Fibroblast of the aortic adventitia (primary cell): ENCODE measurements at places on chromosomes 2 and 18. TPM values are rescaled to one million over a fixed set of nuclear protein-coding genes. Genes with fewer than 3 reads are reported as not detected.

Gene LRP1B
- 0.36 and 0.74 TPM in 2 replicates for total RNA-seq

Gene SOX11
- 0.54 TPM in 1 of 2 replicates, not detected in the other for total RNA-seq

Gene KCNG2
- not detected in 2 replicates for total RNA-seq

Gene RAB11FIP5
- total RNA-seq: 16.4 and 48.5 TPM in 2 replicates

Gene SPHKAP
- total RNA-seq: 0.09 TPM in 1 of 2 replicates, not detected in the other

Gene POTEI
- not detected in 2 replicates for total RNA-seq

Gene PSTPIP2
- 2.0 and 6.4 TPM in 2 replicates for total RNA-seq

Gene POMC
- total RNA-seq: 0.63 and 7.5 TPM in 2 replicates

Gene NCKAP5
- total RNA-seq: 1.7 and 4.4 TPM in 2 replicates

Gene TMEM200C
- 0.33 and 0.36 TPM in 2 replicates for total RNA-seq

Gene ARL6IP6
- total RNA-seq: 13.6 and 40.3 TPM in 2 replicates

Gene ANKRD29
- total RNA-seq: 6.1 and 17.4 TPM in 2 replicates

Gene LYPD6B
- 0.18 TPM in 1 of 2 replicates, not detected in the other for total RNA-seq

Gene ALKAL2
- 1.3 TPM in 1 of 2 replicates, not detected in the other for total RNA-seq

Gene YES1
- 43.1 and 156 TPM in 2 replicates for total RNA-seq

- no peak for DNase-seq
Measured at GRCh38 chr2:163441603-163442002, 294.2 kb downstream of the FIGN start.

DNA sequence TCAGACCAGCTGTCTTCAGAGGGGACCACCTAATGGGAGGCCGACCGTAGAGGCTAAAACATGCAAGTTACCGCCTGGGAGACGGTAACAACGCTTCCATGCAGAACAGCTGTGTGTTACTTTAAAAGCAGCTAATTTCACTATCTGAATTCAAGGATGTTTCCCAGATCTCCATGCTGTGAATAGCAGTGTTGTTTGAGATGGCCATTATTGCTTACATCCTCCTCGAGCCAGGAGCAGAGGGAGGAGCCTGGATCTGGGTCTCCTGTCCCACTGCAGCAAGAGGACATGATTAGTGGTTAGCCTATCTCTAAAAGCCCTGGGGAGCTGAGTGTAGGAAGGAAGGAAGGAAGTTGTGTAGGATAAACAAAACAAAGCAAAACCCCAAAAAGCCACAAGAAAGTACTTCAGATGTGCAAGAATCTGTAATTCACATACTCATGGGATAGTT, 50.9 kb downstream of the ACTR2 start:
- peak; percentile 28 for DNase-seq

DNA sequence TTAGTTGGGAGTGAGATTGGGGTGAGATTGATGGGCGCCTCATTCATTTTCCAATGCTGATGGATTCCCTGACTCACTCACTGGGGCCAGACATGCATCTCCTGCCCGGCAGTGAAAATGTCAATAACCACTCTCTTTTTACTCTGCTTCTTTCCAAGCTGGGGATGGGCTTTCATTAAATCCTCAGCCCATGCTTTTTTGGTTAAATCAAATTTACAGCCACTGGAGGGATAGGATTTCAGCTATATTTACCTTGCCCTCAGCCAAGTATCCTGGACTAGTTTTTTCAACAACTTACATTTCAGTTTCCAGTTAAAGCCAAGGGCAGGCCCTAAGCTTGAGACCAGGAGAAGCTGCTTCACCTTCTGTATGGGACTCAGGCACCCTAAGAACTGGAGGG, 162.8 kb downstream of the TSN start:
- no peak for DNase-seq

GRCh38 chr2:98825404-98825803, 94.5 kb upstream of the MGAT4A start:
- DNase-seq: no peak

GRCh38 chr18:50080316-50080715, 114.6 kb downstream of the MYO5B start:
- DNase-seq: no peak

- no peak for DNase-seq
Measured at GRCh38 chr2:43146083-43146482, 80.3 kb downstream of the ZFP36L2 start.

DNA sequence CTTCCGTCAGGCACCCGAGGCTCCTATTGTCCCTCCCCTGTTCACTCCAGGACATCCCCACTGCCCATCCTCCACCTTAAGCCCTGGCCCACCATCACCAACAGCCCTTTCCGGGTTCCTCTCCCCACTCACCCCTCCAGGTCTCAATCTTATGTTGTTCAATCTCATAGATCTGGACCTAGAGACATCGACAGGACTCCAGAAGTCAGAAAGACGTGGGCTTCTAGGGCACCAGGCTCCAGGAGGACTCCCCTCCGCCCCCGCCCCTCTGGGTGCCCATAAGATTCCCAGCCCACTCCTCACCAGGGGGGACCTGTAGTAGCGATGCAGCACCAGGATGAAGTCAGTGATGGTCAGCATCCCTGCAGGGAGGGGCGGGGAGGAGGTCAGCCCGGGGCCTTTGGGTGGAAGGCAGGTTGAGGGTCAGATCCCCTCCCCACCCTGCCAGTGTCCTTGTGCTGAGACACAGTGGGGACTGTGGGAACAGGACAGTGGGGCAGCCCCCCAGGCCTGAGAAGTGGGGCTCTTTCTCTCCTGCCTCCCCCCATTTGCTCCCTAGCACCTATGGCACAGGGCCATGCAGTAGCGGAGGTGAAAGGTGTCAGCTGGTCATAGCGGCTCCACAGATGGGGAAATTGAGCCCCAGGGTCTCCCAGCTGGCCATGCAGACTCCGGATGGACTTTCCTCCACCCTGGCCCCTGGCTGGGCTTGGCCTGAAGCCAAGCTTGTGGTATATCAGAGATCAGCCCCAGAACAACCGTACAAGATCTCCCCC, 3.7 kb downstream of the PRKAG3 start:
- DNase-seq: no peak

GRCh38 chr18:48773821-48774220, 176.9 kb downstream of the SMAD7 start:
- DNase-seq: no peak

DNA sequence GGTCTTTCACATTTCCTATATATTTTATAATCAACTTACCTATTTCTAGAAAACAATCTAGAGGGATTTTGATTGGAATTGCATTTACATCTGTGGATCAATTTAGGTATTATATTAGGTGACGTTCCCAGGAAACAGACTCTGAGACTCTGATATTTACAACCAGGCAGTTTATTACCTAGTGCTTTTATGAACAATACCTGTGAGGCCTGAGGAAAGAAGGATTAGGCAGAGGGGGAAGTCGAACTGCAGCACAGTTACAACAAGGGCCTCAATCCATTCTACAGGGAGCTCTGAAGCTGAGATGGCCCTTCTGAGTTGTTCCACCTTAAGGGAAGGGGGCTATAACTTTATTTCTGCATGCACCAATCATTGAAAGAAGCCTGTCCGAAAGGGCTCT, 206.9 kb downstream of the MYO1B start:
- DNase-seq: no peak

DNA sequence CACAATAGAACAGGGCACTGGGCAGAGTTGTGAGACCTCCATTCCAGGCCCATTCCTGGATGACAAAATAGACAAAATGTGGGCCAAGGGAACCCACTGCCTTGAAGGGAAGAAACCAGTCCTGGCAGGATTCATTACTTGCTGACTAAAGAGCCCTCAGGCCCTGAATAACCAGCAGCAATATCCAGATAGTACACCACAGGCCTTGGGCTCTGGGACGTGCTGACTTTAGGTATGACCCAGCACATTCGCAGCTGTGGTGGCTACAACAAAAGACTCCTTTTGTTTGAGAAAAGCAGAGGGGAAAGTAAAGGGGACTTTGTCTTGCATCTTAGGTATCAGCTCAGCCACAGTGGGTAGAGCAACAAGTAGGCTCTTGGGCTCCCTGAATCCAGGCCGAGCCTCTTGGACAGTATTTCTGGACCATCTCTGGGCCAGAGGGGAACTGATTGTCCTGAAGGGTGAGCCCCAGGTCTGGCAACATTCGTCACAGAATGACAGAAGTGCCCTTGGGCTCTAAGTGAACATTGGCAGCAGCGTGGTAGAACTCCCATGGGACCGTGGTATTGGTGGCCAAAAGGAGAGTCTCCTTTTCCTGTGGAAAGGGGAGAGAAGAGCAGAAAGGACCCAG, 89.9 kb upstream of the CD226 start:
- no peak for DNase-seq

GRCh38 chr2:216576616-216577015, 56.6 kb upstream of the IGFBP2 start:
- DNase-seq: no peak

- DNase-seq: no peak
Measured at GRCh38 chr18:64791236-64791635, 642.3 kb upstream of the LINC00305 start.

DNA sequence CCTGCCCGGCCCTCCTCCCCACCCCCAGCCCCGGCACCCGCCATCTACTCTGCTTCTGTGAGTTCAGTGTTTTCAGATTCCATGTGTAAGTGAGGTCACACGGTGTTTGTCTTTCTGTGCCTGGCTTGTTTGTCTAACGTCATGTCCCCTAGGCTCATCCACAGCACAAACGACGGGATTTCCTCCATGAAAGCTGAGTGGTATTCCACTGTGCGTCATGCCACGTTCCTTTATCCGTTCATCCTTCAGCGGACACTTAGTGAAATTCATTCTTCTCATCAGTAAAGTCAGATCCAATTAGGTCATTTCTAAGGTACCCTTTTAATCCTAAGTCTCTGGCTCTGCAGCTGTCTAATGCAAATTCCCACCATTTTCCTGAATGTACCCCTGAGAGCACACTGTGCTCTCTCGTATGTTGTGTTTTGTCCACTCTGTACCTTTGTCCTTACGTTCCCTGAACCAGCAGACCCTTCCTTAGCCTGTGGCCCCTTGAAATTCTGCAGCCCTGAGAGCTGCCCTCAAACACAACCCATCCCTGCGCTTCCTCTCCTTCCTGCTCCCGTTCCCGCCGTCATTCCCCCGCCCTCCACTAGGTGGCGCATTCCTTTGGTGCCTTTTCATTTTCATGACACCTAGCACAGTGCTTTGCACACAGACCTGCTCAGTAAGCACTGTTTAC, 44.1 kb downstream of the TRAPPC12 start:
- DNase-seq: peak; percentile 60

- no peak for DNase-seq
Measured at GRCh38 chr2:228067309-228067708, 114.2 kb downstream of the SPHKAP start.

DNA sequence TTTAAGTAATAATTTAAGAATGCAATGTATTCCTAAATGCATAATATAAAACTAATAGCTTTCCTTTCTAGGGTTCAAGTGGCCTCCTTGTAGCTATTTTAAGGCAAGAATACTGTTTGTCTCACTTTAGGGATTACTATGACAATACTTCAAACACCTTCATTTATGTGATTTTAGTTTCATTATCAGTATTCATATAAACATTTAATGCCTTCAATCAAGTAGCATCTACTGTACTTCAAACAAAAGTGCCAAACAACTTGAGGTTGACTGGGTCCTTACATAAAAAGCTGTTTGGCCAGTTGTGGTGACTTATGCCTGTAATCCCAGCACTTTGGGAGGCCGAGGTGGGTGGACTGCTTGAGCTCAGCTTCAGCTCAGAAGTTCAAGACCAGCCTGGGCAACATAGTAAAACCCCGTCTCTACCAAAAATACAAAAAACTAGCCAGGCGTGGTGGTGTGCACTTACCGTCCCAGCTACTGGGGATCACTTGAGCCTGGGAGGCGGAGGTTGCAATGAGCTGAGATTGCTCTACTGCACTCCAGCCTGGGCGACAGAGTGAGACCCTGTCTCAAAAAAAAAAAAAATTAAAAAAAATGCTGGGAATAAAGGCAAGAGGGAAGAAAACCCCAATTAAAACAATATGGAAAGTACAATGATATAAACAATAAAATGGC, 9.3 kb downstream of the MEX3C start:
- no peak for DNase-seq

GRCh38 chr2:123826729-123827271, 198.3 kb upstream of the CNTNAP5 start:
- DNase-seq: no peak

GRCh38 chr2:12176623-12177454, 430.4 kb downstream of the LPIN1 start:
- DNase-seq: no peak

DNA sequence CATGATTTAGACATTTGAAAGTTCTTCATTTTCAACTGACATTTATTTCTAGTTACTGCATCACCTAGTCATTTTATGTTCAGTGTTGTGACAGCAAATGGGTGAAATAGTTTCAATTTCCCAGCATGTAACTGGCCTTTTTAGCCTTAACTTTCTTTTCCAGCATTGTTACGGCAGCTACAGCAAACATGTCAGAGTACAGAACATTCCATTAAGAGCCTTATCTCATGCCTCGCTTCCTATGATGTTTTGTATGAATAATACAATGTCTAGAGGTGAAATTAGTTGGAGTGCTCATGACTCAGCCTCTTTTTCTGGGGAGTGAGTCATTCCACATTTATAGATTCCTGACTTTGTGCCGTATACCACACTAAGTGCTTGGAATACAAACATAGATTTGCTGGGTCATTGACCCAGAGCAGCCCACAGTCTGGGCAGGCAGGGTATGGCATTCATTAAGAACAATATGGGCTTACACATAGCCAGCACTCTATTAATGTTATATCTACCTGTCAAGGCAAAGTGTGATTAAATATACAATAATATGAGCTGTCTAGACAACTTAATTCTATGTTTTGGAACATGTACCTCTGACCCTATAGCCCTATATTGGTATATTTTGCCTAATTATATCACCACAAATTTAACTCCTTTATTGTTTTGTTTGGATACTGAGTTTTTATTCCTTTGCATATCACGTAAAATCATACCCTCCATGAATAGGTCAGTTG, 72.2 kb downstream of the MAP2 start:
- DNase-seq: peak; percentile 99

DNA sequence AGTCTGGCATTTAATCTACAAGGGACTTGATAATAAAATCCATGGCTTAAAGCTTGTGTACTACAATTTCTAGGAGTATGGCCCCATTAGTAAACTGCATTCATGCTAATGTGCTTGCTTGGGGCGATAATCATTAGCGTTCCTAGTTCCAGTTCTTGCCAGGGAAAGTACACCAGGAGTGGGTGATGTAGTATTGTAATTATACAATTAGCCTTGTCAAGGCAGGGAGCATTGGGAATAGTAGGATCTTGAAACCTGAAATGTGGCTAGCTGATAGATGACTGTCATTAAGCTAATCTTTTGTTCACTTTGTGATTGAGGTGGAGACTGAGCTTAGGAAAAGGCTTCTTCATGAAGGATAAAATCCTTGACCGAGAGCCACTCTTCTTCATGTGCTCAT, 989.2 kb downstream of the CPS1 start:
- DNase-seq: no peak

- no peak for DNase-seq
Measured at GRCh38 chr18:61841706-61842105, 51.1 kb downstream of the RNF152 start.

DNA sequence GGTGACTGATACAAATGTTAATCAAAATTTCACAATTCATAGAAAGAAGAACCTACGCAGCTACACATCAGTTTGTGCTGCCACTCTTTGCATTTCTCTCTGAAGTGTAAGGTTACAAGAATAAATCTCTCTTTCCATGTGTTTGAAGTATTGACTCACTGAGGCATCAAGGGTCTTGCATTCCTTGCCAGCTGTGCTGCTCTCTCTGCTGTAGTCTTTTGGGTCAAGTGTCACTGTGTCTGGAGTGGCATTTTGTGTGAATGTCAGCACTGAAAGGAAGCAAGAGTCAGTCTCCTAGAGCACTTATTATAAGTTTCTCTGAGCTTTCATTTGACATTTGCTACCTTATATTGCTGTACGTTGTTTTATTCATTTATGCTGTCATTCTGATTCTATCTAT, 1696.1 kb upstream of the LRRTM1 start:
- no peak for DNase-seq
